ENCODE measurements at places on chromosomes 3 and 15.

DNA sequence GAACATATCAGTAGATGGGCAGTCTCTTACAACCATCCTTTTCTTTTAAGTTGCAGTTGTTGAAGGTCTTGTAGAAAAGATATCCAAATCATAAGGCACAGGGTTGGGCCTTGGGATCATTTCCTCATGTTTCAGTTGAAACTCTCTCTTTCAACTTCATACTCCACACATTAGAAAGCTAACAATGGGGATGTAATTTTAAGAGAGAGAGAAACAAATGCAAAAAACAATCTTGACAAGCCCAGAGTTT is 747.9 kb downstream of the ROBO1 start:
- DNase-seq = no peak

GRCh38 chr3:46947981-46948791 is 28.4 kb downstream of the CCDC12 start:
- DNase-seq = peak; percentile 11

- DNase-seq = no peak
Observed at GRCh38 chr3:57274845-57275244, 17.6 kb downstream of the ASB14 start.

DNA sequence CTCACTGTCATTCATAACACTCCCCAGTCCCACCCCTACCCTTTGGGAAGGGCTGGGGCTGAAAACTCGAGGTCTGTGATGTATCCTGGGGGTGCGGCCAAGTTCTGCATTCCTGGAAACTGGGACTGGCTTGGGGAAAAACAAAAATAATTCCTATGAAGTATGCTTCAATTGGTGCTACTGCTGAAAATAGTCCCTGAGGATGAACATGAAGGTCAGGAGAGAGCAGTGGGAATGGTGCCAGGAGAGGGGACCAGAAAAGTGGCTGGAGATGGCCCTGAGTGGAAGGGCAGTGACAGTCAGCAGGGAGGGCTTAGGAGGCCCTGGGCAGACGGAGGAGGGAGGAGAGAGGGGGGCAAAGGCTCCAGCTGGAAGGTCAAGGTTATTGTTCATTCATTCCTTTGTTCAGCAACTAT is 4.8 kb upstream of the ISLR start:
- DNase-seq = no peak

DNA sequence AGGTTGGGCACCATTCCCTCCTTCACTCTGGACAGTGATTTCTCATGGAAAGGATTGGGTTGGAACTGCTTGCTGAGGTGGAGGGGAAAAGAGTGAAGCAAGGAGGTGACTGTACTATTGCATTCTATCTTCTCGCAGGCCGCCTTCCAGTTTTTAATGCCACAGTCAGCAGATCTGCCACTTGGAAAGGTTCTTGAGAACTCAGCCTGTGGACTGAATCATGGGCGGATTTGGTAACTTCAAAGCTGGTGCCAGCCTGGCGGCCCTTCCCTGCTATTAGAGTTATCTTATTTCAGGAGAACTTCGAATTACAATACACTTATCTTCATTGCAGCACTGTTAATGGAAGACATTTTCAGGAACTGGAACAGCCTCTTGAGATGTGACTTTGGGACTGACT is 23.1 kb upstream of the SLC28A2 start:
- no peak for DNase-seq

- no peak for DNase-seq
Observed at GRCh38 chr15:73932381-73933191, 6.3 kb downstream of the LOXL1 start.

GRCh38 chr15:34049112-34049511 is 10.1 kb upstream of the AVEN start:
- no peak for DNase-seq

- peak; percentile 22 for DNase-seq
Observed at GRCh38 chr3:32401556-32402081, 10.0 kb downstream of the CMTM7 start.

DNA sequence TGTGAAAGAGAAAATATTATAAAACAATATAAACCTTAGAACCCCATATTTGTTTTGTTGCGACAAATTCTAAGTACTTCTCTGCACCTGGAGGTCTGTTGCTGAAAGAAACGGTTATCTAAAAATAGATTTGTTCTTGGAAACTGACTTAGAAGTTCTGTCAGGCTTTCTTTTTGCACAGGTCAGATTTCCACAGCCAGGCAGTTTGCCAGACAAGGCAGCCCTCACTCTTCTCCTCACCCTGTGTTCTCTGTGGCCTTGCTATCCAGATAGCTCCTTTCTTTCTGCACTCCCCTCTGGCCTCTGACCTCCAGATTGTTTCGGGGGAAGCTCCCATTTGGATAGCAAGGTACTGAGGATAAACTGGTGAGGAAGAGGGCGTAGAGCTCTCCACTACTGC is 413.3 kb upstream of the ONECUT1 start:
- no peak for DNase-seq

GRCh38 chr15:85588677-85589076 is 206.0 kb downstream of the KLHL25 start:
- DNase-seq = no peak

- no peak for DNase-seq
Observed at GRCh38 chr15:72368325-72368724, 7.5 kb downstream of the HEXA start.

GRCh38 chr3:197407053-197407452 is 108.6 kb upstream of the DLG1 start:
- DNase-seq = no peak

GRCh38 chr15:50485389-50485788 is 61.1 kb downstream of the USP50 start:
- no peak for DNase-seq

- no peak for DNase-seq
Observed at GRCh38 chr15:82543160-82543559, 2.9 kb upstream of the RPS17 start.

GRCh38 chr15:58147171-58147611 is 9.0 kb downstream of the AQP9 start:
- no peak for DNase-seq

DNA sequence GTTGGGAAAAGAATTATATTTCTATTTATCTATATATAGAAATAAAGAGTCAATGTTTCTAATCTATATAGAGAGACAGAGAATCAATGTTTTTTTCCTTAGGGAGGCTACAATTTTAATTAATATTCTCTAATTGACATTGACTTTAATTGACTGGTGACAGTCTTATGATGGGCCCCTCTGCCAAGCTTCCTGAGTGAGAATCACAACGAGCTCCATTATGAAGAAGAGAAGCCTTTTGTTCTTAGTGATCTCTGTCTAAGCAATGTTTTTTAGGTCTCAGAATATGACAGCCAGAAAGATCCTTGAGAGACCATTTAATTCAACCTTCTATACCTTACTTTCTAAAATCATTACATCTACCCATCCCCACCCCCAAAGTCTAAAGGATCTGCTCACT is 70.9 kb downstream of the IGSF11 start:
- no peak for DNase-seq

DNA sequence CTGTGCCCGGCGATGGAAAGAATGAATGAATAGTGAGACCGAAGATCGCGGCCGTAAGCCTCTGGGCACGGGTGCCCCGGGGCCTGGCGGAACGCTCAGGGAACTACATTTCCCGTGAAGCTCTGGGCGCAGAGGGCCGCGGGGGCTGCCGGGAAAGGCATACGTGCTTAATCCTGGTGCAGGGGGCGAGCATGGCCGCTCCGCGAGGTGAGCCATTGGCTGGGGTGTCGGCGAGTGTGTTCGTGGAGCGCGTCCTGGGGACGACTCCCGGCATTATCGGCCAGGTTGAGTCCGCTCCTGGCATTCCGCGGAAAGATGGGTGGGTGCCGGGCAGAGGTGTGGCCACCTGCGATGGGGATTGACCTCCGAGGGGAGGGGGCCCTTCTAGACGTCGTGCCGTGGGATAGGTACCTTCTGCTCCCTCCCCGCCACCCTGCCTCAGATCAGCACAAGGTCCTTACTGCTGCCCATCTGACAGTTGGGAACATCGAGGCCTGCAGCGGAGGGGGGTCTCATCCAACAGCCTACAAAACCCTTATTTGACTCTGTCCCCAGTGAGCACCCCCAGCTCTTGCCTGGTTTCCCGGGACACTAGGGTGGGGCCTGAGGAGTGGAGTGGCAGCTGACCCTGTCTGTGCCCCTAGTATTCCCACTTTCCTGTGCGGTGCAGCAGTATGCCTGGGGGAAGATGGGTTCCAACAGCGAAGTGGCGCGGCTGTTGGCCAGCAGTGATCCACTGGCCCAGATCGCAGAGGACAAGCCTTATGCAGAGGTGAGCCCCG is at the start of gene MPI:
MPI (plus strand) TSS at position 160 of the 782 bp plus-strand sequence; CDS start at position 192, 32 bp downstream.
- DNase-seq = peak; percentile 75

GRCh38 chr3:64443546-64444381 is 218.5 kb upstream of the PRICKLE2 start:
- no peak for DNase-seq

- no peak for DNase-seq
Observed at GRCh38 chr3:194702545-194702944, 16.9 kb downstream of the FAM43A start.

DNA sequence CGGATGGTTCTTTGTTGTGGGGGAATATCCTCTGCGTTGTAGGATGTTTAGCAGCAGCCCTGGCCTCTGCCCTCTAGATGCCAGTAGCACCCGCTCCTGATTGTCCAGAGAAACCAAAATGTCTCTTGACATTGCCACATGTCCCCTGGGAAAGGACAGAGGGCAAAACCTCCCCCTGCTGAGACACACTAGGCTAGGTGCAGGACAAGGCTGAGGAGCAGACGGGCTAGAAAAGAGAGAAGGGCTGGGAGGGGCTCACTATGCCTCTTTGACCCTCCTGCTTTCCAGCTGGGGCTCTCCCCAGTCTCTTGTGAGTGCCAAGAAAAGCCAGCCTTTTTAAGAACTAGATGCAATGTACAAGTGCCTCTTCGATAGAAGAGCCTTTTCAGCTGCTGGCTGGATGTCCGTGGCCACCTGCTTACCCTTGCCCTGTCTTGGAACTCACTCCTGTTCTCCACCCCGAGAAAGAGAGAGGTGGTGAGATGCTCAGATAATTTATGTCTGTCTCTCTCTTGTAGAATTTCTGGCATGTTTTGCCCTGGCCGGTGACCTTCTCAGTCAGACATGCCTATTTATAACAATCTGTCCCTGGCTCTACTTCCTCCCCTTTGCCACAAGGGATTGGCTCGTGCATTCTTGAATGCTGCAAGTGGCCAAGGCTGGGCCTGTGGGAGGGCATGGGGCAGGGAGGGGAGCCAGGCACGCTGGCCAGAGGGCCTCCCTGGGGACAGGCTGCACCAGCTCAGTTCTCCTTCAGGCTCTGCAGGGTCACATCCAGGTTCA is 142.6 kb downstream of the RPLP1 start:
- DNase-seq = no peak

DNA sequence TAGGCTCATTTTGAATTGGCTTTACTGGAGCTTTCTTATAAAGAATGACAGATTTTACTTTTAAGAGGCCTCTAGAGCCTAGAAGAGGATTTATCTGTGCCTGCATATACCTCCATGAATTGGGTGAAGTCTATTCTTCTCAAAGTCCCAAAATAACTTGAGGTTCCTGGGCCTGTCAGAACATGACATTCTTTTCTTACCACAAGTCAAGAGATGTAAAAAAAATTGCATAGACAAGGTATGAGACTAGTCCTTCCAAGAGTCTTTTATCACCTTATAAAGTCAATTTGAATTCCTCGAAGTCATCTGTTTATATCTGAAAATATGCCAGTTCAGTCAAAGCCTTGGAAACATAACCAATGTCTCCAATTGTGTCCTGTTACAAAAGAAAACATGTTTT is 17.2 kb upstream of the CD200 start:
- DNase-seq = no peak

DNA sequence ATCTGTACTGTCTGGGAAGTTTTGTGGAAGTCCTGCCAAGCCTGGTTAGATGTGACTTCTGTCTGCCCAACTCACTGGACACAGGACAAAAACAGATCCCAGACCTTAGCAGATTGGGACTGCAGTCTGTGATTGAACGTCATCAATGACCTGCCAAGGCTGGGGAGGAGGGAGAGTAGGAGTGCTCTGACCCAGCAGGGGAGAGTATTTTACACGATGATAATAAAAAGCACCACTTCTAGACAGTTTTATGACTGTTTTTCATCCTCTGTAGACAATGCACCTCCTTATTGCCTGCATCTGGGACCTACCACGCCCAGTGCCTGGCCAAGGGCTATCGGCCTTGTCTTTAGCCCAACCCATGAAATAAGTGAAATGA is 102.3 kb upstream of the NR2E3 start:
- DNase-seq = no peak

DNA sequence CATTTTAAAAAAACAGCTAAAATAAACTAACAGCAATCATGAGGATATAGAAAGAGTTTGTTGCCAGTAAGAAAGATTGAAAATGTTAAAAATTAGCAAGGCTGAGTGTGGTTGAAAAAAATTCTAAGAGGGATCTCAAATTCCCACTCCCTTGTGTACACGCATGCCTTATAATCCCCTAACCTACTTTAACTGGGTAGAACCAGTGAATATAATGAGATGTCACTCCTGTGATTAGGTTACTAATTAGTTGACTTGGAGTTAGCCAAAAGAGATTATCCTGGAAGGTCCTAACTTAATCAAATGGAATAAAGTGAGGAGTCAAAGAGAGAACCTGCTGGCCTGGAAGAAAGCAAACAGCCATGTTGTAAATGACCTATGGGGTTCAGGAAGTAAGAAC is 286.0 kb upstream of the TGFBR2 start:
- no peak for DNase-seq

GRCh38 chr15:50145451-50145872 is 26.4 kb upstream of the ATP8B4 start:
- peak; percentile 74 for DNase-seq

DNA sequence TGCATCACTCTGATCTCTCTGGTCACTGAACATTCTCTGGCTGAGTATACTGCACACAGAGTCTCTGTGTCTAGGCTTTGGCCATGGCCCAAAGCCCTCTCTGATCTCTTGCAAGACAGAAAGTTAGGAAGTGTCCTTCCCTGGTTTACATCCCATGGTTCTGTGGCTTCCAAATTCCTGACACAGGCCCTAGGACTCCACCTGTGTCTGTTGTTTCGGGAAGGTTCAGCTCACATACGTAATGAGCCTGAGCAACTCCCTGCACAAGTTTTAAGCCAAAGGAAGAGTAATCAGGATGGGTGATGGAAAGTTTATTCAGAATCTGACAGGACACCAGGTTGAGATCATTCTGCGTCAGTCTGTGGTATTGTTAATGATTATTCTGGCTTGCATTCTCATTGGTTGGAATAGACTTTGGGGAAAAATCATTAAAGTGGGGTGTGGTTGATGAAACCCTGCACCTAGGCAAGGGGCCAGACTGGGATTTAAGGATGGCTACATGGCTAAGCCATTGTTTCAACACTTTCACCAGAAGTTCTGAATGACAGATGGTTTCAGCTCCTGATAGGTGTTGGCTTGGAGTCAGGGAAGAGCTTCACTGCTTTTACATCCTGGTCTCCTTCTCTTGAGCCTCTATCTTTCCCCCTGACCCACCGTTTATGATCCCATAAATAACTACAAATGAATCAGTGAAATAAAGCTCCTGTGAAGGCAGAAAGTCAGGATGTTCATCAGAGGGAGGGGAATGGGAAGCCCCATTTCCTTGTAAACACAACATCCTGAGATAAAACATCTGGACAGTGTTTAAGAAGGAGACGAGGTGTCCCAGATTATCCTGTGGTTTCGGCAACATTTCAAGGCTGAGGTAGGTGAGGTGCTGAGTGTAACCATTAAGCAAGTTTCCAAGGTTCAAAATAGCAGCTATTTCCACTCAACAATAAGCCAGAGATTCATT is 14.1 kb downstream of the LCMT2 start:
- no peak for DNase-seq
